Hepatic stellate cell (primary cell): ENCODE measurements at places on chromosomes 1 and 21.
A peak's percentile ranks its signal among the peaks of the same experiment; 100 is the strongest.

GRCh38 chr1:26938004-26938658 lies 16.6 kb downstream of the NUDC start:
- DNase-seq: no peak

- DNase-seq: no peak
Measured at GRCh38 chr1:115837740-115838421, 3.0 kb downstream of the NHLH2 start.

DNA sequence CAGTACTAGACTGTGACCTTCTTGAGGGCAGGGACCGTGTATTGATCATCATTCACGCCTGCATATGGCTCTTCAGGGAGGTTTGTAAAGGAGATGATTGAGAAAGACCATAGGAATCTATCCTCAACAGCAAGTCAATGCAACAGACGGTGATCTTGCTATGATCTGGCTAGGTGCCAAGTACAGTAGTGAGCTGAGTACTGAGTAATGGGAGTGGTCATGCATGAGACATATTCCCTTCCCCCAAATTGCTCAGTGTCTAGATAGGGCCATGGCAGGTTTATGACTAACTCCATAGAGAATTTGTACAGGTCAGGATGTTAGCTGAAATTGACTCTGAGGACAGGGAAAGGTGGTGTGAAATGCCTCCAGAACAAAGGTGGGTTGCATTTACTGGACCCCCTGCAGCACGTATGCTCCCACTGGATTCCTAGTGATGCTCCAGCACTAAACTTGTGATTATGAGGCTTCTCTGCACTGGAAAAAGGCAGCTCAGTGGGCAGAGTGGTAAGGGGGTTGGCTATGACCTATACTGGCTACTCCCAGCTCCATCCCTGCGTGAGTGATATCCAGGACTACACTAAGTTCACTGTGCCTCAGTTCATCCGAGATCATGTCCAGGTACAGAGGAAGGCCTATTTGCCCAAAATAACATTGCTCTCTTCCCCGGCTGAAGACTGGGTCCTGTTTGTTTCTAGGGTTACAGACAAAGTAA lies 37.2 kb downstream of the KCNJ6 start:
- DNase-seq: peak; percentile 35

GRCh38 chr21:36563341-36563926 lies 83.5 kb upstream of the CLDN14 start:
- DNase-seq: no peak

GRCh38 chr1:19484798-19485361 lies 459 bp downstream of the CAPZB start:
- peak; percentile 44 for DNase-seq

- DNase-seq: no peak
Measured at GRCh38 chr1:36657826-36658225, 175.1 kb upstream of the CSF3R start.
